ENCODE measurements at places on chromosomes 4 and X.

DNA sequence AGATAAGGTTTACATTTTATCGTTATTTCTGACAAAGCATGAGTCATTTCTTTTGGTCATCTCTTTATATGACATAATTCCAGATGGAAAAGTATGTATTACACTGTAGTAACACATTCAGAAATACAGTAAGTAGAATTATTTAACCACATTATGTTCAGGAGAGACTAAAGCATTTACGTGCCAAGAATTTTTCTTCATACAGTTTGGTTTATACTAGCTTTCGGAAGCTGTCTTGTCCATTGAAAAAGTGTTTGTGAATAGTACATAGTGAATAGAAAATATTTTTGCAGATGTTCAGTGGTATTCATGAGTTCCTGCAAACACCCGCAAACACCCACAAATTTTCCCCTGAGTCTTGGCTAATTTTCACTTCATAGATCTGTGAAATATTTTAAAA, 1033.0 kb upstream of the INTU start:
- no peak for DNase-seq

- no peak for DNase-seq
Observed at GRCh38 chr4:81378386-81378785, 93.3 kb downstream of the RASGEF1B start.

- DNase-seq, result no peak
Observed at GRCh38 chr4:4333265-4333706, 43.2 kb downstream of the ZBTB49 start.

GRCh38 chr4:101349801-101350064, 2.4 kb upstream of the PPP3CA start:
- no peak for DNase-seq

DNA sequence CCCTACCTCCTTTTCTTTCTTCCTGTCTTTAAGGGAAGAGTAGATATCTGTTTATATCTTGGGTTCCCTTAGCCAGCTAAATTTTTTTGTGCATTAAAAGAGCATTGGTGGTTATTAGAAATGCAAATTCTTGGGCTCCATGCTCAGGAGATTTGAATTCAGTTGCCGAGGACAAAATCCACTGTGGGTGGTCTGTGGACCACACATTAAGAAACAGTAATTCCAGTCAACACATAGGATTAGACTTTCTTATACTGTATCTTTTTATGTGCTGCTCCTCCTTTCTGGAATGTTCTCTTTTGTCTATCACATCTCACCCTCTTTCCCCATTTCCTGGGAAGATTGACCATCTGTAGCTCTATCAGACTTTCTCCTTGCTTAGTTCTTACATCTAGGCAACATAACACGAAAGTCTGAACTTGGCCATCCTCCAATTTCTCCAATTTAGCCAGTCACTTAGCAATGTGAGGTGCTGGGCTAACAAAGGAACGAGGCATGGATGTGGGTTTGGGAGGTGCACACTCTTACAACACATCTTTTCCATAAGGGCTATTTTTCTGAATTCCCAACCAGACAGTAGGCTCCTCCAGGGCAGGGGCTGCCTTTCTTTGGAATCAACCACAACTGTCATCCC, 5.3 kb upstream of the PDLIM3 start:
- DNase-seq, result no peak

DNA sequence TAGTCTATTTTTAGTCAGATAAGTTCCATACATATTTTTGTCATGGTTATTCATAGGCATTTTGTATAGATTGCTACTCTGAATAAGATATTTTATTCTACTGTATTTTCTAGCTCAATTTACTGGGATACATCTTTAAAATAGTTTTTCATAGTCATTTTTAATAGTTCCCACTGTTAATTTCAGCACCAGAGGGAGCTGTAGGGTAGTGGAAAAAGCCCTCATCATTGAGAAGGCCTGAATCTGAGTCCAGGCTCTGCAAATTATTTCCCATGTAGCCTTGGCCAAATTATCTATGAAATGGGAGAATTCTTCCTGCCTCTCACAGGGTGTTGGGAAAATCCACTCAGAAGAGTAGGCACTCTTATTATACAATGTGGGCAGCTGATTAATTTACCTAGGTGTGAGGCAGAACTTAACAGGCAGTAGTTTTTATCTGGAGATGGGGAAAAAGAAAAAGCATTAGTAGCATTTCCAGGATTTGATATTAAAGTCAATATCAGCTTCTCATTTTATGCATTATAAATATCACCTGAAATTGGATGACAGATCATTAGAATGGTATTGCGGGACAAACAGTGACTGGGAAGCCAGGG, 102.9 kb upstream of the PAQR3 start:
- peak; percentile 13 for DNase-seq

GRCh38 chrX:24020306-24020876, 6.6 kb downstream of the KLHL15 start:
- DNase-seq, result no peak

DNA sequence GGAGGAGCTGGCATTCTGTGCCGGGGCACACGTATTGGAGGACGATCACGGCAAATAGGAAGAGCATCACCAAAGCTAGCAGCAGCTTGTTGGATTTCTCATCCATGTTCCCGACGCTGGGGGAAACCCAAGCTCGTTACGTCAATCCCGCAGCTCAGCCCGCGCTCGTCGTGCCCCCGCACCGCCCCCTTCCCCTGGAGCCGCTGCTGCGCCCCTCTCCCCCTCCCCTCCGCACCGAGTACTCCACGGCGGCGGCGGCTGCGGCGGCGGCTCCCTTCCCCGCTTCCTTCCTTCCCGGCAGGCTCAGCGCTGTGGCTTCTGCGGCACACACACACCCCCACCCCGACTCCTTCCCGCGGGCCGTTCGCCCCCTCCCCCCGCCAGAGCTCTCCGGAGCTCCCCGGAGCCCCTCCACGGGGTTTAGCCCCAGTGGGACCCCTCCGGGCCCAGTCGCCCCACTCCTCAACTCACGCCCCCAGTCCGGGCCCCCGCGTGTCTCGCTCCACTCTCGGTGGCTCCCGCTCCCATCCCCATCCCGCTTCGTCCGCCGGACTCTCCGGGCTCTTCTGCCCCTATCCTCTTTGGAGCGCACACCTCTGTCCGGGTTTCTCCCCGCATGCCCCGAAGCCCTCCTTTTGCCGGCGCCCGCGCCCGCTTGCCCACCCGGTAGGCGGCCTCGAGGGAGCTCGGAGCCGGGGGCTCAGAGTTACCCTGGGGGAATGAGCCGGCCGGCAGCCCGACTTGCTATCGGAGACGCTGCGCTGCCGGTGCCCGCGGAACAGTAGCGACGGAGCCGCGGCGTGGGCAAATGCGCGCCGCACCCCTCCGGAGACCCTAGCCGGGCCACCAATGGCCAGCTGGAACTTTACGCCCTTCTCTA, 978 bp downstream of the HS6ST2 start:
- no peak for DNase-seq

DNA sequence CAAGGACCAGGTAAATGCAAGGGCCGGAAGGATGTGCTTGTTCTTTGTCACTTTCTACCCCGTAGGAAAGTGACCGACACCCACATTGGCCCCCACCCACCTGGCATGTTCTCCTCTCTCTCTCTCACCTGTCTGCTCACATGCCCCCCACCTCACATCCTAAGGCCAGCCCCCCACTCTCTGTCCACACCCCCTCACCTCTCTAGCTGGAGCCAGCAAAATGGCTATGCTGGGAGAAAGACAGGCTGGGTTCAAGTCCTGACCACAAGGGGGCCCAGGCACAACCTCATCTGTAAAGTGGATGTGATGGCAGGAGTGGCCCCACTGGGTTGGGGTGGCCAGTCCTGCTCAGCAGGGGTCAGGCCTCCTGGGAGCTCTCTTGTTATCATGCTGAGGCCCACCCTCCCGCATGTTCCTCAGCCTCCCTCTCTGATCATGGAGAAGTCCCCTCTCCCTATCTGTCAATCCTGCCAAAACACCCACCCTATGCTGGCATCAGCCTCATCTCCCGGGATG, 1.7 kb upstream of the PPP2R2C start:
- no peak for DNase-seq

- DNase-seq, result no peak
Observed at GRCh38 chr4:77434299-77435092, 171.1 kb upstream of the CXCL13 start.

GRCh38 chr4:120673696-120674095, 248.8 kb downstream of the PRDM5 start:
- no peak for DNase-seq

- DNase-seq, result no peak
Observed at GRCh38 chr4:11344916-11345315, 83.8 kb downstream of the HS3ST1 start.

- no peak for DNase-seq
Observed at GRCh38 chr4:163622379-163623035, 128.0 kb downstream of the TMA16 start.

DNA sequence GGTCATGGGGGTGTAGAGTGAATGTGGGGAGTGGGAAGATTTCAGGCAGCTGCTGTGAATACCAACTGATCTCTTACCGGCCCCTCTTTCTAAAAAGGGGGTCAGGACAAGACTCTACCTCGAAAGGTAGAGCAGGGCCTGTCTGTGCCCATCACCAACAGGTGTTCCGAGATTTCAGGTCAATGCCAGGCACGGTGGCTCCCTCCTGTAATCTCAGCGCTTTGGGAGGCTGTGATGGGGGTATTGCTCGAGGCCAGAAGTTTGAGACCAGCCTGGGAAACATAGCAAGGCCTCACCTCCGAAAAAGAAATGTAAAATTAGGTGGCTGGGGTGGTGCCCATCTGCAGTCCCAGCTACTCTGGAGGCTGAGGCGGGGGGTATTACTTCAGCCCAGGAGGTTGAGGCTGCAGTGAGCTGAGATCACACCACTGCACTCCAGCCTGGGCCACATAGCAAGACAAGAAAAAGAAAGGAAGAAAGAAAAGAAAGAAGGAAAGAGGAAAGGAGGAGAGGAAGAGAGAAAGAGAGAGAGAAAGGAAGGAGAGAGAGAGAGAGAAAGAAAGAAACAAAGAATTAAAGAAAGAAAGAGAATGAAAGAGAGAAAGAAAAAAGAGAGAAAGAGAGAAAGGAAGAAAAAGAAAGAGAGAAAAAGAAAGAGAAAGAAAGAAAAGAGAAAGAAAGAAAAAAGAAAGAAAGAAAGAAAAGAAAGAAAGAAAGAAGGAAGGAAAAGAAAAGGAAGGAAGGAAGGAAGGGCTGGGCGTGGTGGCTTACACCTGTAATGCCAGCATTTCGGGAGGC, 50.1 kb downstream of the CRLF2 start:
- no peak for DNase-seq

- DNase-seq, result no peak
Observed at GRCh38 chr4:5709207-5709575, 832 bp upstream of the EVC2 start.

- DNase-seq, result no peak
Observed at GRCh38 chr4:100486496-100486895, 31.3 kb downstream of the EMCN start.

DNA sequence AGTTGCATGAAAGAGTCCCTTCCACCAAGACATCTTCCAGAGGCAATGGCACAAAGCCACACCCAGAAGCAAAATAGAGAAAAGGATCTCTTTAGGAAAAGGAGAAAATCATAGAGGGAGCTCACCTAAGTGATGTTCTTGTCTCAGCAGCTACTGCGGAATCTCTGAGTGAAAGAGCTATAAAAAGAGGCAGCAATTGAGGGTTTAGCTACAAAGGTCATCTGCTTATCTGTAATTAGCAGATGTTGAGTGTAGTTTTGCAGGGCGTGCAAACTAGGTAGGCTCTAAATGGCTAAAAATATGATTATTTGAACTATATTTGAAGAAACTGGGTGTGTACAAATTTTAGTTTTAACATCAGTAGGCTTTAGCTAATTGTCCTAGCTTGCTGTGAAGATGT, 276.0 kb downstream of the HS3ST1 start:
- no peak for DNase-seq

- no peak for DNase-seq
Observed at GRCh38 chr4:59127006-59127405, 2016.8 kb upstream of the IGFBP7 start.

DNA sequence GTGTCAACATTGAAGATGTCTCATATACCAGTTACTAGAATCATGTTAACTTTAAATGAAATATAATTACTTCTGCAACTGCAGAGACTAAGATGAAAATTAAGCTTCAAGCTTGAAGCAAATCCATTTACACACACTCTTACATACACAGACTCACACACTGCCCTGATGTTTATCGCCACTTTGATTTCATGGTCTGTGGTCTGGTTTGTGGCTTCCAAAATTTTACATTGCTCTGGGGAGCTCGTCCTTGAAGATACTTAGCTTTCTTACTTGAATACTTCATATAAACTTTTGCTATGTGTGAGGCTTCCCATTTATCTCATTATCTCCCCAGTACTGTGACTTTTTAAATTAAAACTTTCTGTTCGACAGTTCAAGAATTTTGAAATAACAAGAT, 35.8 kb downstream of the ARHGEF38 start:
- no peak for DNase-seq

DNA sequence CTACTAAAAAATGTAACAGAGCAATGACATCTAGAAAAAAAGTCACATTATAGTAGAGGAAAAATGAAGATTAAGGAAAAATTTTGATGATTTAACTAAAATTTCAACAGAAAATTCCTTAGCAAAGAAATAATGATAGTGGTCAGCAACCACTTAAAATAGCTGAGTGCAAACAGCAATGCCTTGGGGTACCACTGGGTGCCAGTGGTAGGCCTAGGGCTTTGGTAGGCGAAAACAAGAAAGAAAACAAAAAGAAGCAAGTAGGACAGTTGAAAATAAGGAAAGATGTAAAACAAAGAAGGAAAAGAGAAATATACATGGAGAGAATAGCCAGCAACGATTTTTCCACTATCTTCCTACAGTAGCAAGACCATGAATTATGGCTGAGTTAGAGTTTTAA, 313.5 kb upstream of the IRS4 start:
- DNase-seq, result no peak

- no peak for DNase-seq
Observed at GRCh38 chr4:33104273-33104672, 2384.1 kb downstream of the PCDH7 start.

GRCh38 chrX:14712096-14712495, 160.8 kb downstream of the FANCB start:
- no peak for DNase-seq

DNA sequence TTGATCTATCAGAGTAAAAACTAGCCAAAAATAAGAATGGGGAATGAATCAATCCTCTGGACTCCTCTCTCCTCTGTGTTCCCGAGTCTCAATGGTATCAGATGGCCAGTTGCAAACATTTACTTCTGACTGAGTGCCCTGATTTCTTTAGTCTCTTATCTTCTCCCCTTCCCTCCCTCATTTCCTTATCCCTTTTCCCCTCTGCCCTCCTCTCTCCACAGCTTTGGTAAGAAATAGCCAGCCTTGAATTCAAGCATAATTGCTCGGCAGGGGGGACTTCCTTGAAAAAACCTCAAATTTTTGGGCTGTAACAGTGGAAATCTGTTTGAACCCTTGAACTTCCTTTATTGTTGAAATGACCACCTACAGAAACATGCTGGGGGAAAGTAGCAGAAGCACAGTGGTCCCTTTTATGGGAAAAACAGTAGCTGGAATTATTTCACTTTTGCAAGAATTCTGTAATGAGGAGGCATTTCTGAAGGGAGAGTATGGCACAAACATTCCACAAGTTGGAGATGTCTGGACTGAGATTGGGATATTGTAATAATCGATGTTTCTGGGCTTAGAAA, 40.3 kb downstream of the NHS start:
- no peak for DNase-seq

DNA sequence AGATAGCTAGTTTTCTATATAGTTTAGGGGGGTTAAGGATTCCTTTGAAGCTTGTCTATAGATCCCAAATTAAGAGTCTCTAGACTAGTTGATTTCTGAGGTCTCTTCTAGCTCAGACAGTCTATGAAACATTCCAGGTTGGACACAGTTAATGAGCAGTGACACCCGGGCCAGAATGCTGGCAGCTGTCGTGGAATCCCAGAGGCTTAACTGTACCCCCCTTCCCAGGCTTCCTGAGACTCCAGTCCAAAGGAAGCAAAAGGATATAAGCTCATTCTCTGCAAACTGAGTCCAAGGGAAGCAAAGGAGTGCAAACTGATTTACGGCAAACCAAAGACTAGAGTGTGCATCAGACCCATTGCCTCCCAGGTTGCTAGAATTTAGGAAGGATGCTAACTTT, 62.9 kb downstream of the DCX start:
- DNase-seq, result no peak
